NCI-H446 treated with DMSO at 0.1 percent for 48 hours (cell line): ENCODE measurements at places on chromosomes 16 and 17.

GRCh38 chr16:71216714-71217113 lies 13.8 kb downstream of the HYDIN start:
- no peak for DNase-seq

- no peak for DNase-seq
Measured at GRCh38 chr17:48062273-48062672, 14.1 kb downstream of the NFE2L1 start.

DNA sequence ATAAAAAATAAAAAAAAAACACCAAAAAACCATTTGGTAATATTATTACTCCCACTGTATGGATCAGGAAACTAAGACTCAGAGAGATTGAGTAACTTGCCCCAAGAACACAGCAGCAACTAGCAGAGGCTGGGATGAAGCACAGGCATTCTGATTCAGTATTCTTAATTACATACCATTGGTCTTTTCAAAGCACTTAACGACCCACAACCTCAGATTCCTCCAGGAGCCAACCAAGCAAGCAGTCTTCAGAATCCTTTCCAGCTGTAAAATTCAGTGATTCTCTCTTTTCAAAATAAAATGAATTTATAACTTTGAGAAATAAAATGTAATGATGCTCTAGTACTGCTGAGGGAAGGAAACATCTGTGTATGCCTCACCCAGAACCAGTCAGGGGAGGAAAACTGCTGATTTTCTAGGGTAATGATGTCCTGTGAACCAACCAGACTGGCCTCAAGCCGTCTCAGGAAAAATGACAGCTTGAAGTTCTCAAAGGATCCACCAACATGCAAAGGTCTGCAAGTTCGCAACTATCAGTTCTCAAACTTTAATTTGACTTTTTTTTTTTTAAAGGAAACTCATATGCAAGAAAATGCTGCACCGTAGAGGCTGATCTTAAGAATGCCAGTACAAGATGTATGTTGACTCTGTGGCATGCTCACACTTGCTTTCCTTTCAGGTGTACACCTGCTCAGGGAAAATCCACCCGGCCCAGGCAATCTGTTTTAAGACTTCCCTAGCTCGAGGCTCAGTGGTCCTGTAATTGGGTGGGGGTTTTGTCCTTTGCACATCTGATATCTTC lies 9.0 kb downstream of the CUEDC1 start:
- no peak for DNase-seq

DNA sequence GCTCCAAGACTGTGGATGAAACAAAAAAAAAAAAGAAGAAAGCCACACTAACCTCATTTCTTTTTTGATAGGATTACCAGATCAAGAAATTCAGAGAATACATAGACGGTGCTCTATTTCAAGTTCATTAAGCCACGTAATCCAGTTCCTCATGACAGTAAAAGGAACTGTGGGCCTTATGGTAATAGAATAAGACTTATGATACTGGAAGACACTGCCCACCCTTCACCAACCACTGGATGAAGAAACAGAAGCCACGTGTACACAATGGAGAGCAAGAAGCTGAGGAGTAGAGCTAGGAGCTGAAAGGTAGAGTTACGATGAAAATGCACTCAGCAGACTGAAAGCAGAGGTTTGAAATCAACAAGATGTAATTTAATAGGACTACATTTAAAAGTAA lies 11.2 kb downstream of the NCBP3 start:
- DNase-seq: no peak

DNA sequence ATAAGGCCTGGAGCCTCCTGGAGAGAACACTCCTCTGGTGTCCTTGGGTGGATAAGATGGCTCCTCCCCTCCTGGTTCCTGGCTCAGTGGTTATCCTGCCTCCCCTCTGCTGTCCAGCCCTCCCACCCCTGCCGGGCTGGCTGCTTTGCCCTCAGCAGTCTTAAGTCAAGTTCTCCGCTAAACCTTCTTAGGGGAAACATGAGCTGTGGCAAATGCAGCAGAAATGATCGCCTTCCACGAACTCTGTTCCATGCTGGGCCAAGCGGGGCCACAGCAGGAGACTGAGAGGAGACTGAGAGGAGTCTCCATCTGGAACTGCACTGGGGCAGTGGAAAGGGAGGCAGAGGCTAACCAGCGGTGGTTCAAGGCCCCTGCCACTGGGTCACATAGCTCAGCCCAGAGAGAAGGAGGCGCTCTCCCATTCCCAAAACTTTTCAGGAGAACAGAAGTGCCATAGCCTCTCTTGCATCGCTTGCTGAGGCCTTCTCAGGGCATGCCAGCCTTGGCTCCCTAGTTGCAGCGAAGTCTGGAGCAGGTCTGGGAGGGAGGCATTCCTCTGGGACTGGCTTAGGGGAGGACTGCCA lies 26.9 kb downstream of the TNS4 start:
- no peak for DNase-seq

DNA sequence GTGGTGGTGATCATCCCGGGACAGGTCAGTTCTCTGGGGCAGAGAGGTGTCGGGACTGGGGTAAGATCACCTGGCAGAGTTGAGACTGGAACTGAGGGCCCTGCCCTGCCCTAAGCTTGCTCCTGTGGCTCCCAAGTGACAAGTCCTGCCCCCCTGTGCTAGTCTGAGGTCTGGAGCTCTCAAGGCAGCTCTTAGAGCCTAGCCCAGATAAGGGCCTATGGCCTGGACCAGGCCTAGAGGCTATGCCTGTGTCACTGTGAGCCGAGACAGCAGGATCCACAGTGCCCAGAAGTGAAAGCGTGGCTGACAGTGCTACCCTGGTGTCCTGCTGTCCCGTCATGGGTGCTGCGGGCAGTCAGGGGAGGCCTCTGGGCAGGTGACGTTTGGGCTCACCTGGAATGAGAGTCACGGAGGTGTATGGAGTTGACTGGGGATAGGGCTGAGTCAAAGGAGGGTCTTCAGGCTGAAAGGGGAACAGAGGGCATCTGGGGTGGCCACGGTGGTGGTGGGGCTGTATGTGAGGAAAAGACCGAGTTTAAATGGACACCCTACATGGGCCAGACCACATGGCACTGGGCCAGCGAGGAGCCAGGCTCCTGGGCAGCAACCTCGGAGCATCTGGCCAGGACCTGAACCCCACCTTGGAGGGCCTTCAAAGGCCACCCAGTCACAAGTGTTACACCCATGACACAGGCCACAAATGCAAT lies 5.5 kb downstream of the NATD1 start:
- no peak for DNase-seq

GRCh38 chr16:22030087-22030812 lies 22.3 kb downstream of the MOSMO start:
- DNase-seq: no peak

DNA sequence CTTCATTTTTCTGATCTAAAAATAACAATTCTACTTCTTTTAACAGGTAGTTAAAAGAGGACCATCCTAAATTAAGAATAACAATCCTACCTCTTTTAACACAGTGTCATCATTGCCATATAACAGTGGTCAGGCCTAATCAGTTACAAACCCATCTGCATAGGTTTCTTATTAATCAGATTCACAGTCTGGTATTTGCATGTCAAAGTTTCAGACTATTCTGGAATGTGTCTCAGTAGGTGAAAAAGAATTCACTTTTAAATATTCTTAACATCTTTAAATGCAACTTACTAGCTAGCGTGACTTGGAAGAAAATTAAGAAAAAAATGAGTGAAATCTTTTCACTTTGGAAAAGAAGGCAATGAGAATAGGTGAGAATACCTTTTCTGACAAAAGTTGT lies 6.8 kb upstream of the KRT12 start:
- DNase-seq: no peak

DNA sequence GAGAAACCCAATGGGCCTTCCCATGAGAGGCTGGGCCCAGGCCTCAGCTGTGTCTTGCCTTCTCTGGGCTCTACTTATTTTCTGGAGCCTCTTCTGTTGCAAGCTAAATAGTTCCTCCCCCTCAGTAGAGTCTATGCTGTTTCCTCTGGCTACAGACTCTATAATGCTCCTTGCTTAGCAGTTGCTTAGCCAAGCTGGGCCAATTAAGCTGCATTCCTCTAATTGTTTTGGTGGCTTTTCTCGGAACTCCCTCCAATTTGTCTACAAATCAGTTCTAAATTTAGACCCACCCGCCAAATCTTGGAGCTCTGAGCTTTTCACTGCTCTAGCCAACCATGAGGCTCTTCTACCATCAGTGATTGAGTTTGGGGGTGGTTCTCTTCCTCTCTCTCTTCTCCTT lies 302.7 kb upstream of the ASIC2 start:
- no peak for DNase-seq

- DNase-seq: no peak
Measured at GRCh38 chr16:53534206-53534605, 31.2 kb upstream of the AKTIP start.

DNA sequence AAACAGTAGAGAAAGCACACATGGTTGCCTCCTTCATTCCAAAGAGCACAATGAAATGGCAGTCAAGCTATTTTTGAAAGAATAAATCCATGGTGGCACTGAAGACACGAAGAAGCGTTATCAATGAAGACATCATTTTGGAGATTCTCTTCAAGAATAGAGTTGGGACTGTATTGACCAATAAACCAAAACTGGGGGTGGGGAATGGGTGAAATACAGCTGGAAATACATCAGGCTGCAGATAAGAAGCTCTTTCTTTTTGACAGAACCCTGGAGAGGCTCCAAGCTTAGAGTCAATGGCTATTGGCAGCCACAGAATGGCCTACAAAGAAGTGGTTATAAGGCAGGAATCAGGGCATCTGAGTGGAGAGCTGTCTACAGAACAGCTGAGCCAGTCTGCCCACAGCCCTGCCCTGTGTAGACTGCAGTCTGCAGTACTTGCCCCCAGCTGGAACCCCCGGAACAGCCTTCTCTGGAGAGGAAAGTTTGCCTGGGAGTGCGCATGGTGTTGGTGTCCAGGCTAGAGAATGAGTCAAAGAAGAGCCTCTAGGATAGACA lies 100.4 kb downstream of the STX8 start:
- no peak for DNase-seq
